ENCODE measurements at places on chromosomes 5 and 9.

- no peak for DNase-seq
These were observed 42.7 kb downstream of the NR3C1 start for GRCh38 chr5:143360755-143361154.

DNA sequence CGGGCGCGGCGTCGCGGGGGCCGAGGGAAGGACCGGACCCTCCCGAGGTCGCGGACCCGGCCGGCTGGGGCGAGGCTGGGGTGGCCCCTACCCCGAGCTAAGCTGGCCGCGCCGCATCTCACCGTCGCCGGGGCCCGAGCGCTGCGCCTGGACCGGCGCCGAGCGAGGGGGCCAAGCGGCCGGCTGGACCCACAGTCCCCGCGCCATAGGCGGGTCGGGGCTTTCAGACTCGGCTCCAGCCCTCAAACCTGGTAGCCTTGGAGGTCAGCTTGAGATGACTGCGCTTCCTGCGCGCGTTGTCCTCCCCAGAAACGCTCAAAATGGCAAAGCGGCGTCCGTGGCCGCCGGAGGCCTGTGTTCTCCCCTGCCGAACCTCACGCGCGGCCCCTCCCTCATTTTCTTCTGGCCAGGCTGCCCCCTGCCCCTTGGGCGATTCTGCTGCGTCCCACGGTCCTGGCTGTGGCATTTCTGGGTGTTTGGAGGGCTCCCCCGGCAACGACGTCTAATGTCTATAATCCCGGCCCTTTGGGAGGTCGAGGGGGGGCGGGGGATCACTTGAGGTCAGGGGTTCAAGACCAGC, 8.7 kb upstream of the GRIN1 start:
- no peak for DNase-seq

GRCh38 chr5:9241479-9242305, 304.2 kb downstream of the SEMA5A start:
- DNase-seq: no peak

- DNase-seq: no peak
These were observed 954.1 kb upstream of the COX7C start for GRCh38 chr5:85663708-85664031.

GRCh38 chr5:106906199-106906598, 764.5 kb downstream of the EFNA5 start:
- no peak for DNase-seq

DNA sequence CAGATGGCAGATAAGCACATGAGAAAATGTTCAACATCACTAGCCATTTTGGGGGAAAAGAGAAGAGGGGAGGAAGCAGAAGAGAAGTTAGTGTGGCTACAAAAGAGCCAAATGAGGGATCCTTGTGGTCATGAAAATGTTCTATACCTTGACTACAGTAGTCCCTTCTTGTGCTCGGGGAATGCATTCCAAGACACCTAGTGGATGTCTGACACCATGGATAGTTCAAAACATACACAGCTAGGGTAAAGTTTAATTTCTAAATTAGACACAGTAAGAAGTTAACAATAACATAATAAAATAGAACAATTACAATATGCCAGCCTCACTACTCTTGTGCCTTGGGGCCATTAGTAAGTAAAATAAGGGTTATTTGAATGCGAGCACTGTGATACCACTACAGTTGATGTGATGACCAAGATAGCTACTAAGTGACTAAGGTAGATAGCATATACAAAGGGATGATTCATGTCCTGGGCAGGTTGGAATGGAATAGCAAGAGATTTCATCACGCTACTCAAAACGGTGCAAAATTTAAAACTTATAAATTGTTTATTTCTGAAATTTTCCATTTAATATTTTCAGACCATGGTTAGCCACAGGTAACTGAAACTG, 344.1 kb downstream of the NR2F1-AS1 start:
- no peak for DNase-seq

GRCh38 chr5:151892393-151892792, 32.3 kb downstream of the GLRA1 start:
- DNase-seq: no peak

DNA sequence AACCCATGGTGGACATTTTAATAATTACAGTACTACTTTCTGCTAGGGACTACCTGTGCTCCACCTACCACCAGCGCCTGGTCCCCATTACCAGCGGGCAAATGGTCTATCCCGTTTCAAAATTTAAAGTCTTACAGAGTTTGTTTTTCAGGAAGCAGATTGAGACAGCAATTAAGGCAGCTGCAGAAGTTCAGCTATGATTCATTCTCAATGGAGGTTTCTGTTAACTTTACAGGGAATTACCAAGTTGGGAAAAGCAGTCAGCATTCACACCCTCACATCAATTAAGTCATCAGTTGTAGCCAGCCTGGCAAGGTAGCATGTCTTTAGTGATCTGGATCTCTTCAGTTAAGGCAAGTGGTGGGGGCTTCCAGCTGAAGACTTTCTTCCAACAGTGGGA, 410.6 kb upstream of the DAB2 start:
- DNase-seq: no peak

DNA sequence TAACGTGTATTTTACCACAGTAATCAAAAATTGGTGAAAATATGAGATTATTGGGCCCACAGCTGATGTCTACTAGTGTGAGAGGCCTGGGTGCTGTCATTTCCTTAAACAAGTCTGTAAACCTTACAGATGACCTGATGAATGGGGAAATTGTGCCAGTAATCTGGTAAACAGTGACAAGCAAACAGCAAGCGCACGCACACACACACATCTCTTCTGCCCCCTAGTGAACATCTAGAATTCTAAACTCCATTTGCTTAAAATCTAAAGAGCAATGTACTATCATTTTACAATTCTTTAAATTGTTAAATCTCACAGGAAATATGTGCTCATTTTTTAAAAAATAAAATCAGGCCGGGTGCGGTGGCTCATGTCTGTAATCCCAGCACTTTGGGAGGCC, 7.5 kb upstream of the RAPGEF1 start:
- DNase-seq: peak; percentile 56

DNA sequence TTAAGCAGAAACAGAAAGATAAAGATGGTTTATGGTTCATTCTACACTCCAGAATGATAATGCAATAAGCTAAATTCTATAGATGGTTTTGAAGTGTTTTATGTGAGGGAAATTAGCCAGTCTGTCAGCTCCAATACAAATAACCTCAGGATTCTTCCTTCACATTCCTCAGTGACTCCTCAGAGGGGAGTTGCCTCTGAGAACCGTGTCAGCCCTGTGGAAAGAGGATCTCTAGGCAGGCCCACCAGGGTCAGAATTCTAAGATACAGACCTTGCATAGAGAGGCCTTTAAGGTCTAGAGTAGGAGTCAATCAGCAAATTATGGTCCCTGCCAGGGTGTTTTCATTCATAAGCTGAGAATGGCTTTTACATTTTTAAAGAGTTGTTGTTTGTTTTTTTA, 26.6 kb downstream of the RUSC2 start:
- no peak for DNase-seq

GRCh38 chr5:143534761-143535154, 131.3 kb upstream of the NR3C1 start:
- DNase-seq: no peak

DNA sequence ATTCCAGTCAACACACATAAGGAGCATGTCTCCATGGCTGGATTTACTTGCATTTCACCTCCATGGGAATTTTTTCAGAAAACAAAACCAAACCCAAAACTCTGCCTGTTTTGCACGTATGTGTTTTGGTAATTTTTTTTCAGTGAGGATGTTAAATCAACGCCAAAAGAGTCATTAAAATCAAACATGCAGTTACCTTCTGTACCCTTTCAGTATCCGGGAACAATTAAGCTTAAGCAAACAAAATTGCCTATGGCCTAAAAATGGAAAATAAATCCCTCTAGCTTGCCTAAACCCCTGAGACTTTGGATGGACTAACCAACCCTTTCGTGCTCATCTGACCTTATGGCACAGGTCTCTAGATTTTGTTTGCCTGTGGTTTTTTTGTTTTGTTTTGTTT, 209.2 kb upstream of the KLF4 start:
- DNase-seq: no peak

GRCh38 chr5:102278231-102278630, 17.9 kb downstream of the SLCO4C1 start:
- no peak for DNase-seq

GRCh38 chr5:59917121-59917520, 23.6 kb upstream of the PDE4D start:
- DNase-seq: no peak

- no peak for DNase-seq
These were observed 216.1 kb downstream of the TRIM36 start for GRCh38 chr5:114953565-114953964.

GRCh38 chr5:42760426-42760825, 3.8 kb downstream of the CCDC152 start:
- DNase-seq: no peak

DNA sequence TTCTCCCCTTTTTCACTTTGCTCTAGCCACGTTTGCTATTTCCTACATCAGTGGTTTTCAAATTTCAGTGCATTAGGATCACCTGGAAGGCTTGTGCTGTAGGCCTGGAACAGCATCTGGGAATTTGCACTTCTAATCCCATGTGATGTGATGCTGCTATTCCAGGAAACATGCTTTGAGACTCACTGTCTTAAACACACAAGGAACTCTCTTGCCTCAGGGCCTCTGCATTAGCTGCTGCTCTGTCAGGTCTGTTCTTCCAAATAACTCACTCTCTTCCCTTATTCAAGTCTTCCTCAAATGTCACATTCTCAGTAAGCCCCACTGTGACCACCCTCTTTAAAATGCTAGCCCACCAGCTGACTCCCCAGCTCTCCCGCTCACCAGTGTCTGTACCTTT, 204.0 kb downstream of the DNAH5 start:
- DNase-seq: no peak

GRCh38 chr5:77024490-77024889, 5.7 kb upstream of the AGGF1 start:
- DNase-seq: no peak

GRCh38 chr9:111969622-111970021, 73.0 kb downstream of the UGCG start:
- no peak for DNase-seq

DNA sequence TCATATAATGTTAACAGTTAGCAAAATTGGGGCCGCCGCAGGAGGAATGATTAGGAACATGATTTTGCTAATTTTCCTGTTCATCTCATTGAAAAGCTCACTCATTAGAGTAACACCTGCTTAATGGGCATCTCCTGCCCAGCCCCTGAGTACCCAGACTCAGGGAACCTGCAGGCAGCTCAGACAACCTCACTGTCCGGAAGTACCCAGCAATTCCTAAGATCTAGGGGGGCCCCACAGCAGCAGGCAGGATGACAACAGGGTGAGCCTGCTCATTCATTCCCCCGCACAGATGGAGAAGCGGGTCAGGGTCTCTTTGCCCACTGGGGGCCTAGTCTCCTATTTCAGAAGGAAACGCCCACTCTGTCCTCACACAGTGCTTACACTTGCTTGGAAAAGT, 12.6 kb downstream of the FAM78A start:
- DNase-seq: no peak

DNA sequence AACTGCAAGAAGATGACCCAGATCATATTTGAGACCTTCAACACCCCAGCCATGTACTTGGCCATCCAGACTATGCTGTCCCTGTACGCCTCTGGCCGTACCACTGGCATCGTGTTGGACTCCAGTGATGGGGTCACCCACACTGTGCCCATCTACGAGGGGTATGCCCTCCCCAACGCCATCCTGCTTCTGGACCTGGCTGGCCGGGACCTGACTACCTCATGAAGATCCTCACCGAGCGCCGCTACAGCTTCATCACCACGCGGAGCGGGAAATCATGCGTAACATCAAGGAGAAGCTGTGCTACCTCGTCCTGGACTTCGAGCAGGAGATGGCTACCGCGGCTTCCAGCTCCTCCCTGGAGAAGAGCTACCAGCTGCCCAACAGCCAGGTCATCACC, 9.1 kb upstream of the TBCA start:
- DNase-seq: no peak

DNA sequence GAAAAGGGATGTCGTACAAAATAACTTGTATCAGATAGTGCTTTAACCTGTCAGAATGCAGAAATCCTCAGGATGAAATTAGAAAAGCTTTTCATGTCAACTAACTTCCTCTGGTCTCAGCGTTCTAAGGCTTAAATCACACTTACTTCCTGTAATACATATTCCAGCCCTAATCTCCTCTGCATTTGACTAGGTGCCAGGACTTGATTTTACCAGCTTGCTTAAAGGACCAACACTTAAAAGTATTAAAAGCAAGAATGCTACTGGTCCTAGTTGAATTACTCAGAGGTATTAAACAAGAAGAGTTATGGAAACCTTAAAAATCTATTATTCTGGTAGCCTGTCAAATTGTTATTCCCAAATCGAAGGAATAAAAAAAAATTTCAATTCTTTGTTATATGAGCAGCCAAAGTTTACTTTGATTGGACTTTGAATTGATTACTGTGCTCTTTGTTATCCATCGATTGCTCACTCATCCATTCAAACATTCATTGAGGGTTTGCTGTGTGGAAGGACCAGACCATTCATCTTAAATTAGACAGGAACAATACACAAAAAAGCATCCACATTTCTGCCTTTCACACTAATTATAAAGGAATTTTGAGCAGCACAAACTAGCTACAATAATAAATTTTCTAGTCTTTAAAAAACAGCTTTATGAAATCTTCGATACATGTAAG, 108.7 kb downstream of the MUSK start:
- DNase-seq: no peak

- no peak for DNase-seq
These were observed 2.4 kb downstream of the ELL2 start for GRCh38 chr5:95959051-95959887.

GRCh38 chr5:139155333-139155732, 42.8 kb downstream of the SIL1 start:
- DNase-seq: no peak

GRCh38 chr9:95092262-95093072, 225.0 kb downstream of the FANCC start:
- no peak for DNase-seq

DNA sequence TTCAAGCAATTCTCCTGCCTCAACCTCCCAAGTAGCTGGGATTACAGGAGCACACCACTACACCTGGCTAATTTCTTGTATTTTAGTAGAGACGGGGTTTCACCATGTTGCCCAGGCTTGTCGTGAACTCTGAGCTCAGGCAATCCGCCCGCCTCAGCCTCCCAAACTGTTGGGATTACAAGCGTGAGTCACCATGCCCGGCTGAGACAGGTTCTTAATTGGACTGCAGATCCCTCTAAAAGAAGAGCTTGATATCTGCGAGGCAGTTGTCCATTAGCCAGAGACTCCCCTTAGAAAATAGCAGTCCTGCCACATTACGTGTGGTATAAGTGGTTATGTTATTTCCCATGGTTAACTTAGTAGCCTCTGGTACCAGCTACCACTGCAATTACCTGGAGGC, 46.6 kb upstream of the NPR3 start:
- no peak for DNase-seq

GRCh38 chr9:69918322-69918721, 97.7 kb downstream of the CFAP95 start:
- no peak for DNase-seq

- DNase-seq: no peak
These were observed 1118.0 kb upstream of the SEMA6A start for GRCh38 chr5:117692606-117693005.

DNA sequence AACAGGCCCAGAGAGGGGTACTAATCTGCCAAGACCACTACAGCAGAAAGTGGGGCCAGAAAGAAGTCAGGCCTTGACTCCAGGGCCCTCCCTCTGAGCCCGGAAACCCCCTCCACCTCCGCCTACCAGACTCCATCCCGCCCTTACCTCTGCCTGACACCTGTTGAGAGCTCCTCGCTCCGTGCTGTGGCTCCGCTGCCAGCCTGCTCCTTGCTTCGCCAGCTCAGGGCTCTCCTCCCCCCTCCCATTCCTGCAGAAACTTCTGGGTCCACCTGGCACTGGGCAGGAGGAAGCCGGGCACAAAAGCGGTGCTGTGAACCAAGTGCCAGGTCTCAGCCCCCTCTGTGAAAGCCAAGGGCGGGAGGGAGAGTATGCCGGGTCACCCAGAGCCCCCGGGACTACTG, 6.4 kb upstream of the ST6GALNAC6 start:
- DNase-seq: peak; percentile 80
